ENCODE measurements at places on chromosomes 6 and 20.

- no peak for DNase-seq
Measured at GRCh38 chr6:153790876-153791473, 248.1 kb upstream of the OPRM1 start.

- no peak for DNase-seq
Measured at GRCh38 chr6:118696271-118696670, 44.9 kb upstream of the CEP85L start.

DNA sequence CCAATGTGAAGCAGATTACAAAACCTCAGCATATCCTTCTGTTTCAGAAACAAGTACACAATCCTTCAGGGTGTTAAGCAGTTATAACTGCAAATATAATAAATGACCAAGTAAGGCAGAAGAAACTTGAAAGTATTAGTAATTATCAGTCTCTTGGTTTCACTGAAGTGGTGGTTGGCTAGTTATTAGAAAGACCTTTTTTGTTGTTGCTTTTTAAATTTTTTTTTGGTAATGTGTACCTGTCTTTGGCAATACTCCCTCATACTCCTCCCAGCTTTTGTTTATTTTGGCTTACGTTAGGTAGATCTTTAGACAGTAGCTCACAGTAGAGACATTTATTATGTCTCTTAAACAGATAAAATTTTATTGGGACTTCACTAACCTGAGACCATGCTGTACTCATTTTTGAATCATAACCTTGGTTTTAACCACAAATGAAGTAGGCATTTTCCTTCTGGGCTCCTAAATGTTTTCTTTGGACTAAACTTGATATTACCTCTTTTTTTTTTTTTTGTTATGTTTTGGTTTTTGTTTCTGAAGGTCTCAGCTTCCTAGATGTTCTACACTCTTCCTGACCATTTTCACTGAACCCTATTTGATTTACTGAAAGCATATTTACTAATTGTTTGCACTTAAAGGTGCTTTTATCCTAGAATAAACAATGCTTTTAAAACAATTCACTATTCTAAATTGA is 6.4 kb downstream of the CD2AP start:
- peak; percentile 34 for DNase-seq

DNA sequence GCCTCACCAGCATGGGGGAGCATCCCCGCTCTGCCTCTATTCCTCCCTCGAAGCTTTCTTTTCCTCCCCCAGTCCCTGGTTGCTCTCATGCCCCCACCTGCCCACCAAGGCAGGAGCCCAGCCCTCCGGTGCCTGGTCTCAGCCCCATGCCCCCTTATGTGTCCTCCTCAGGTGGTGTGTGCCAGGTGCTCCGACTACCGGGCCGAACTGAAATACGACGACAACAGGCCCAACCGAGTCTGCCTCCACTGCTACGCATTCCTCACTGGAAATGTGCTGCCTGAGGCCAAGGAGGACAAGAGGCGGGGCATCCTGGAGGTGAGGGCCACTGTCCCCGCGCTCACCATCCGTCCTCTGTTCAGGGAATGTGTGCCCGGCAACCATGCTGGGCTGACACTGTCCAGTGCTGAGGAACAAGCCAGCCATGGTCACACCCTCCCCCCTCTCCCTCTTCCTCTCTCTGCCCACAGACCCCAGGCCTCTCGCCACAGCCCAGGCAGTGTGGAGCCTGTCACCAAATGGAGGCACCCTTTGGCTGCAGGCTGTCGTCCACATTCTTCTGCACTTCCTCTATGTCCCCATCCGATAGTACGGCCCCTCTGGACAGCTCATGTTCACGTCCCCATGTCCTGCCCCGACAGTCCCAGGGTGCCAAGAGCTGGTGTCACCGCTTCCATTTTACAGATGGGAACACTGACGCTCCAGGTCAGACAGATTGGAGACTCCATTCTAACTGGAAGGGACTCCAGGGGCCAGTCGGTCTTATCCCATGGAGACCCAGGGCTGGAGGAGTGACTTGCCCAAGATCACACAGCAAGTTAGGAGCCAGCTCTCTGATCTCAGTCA is 20.4 kb downstream of the FGD2 start:
- no peak for DNase-seq

GRCh38 chr6:89574910-89575561 is 63.5 kb downstream of the LYRM2 start:
- DNase-seq = no peak

GRCh38 chr6:17032988-17033634 is 68.7 kb upstream of the STMND1 start:
- DNase-seq = no peak

GRCh38 chr6:34867484-34867883 is 20.4 kb downstream of the TAF11 start:
- DNase-seq = no peak

DNA sequence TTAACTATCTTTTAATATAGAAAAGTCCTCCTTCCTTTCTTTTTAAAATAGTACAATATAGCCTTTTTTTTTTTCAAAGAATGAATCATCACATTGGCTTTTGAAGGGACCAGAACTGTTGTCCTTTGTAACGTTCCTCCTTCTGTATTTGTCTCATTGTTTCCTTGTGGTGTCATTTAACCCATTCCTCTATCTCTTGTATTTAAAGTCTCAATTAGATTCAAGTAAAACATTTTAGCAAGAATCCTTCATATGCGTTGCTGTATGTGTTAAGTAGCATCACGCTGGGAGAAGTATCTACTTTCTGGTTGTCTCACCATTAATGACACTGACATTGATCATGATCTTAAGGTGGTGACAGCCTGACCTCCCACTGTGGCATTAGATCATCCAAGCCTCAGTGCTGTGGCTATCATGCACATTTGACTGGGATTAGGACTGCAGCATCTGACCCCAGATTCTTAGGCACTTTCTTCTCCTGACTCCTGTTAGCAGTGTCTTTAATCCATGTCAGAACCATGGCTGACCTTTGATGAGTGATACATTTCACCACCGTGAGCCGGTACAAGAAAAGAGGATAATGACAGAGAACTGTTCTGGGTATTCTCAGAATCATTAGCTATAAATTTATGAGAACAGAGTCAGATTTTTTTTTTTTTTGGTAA is 67.5 kb upstream of the TFB1M start:
- no peak for DNase-seq

- DNase-seq = no peak
Measured at GRCh38 chr6:72811971-72812421, 190.1 kb downstream of the KCNQ5 start.

- no peak for DNase-seq
Measured at GRCh38 chr6:133093956-133094355, 147.2 kb upstream of the EYA4 start.

GRCh38 chr6:49775043-49775442 is 12.0 kb downstream of the PGK2 start:
- no peak for DNase-seq

DNA sequence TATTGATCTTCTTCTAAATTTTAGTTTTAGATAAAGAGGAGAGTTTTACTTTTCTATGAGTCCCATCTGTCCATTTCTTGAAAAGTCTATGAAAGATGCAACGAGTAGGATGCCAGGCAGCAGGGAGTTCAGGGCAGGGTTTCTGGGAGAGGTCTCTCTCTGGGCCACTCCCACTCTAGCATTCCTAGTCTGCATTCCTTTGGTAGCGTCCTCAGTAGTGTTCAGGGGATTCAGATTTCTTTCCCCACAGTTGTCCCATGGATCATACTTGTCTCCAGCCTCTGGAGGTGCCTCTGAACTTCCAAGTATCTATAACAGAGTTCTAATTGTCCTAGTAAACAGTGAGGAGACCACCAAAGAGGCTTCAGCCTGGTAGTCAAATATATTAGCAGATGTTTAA is 225.3 kb downstream of the RIMS1 start:
- no peak for DNase-seq

- DNase-seq = no peak
Measured at GRCh38 chr6:2477666-2478065, 232.3 kb upstream of the GMDS start.

GRCh38 chr20:8527998-8528723 is 396.1 kb downstream of the PLCB1 start:
- no peak for DNase-seq

GRCh38 chr6:41161380-41161779 is 1.5 kb downstream of the TREM2 start:
- DNase-seq = no peak

GRCh38 chr6:148884461-148884860 is 137.6 kb downstream of the UST start:
- DNase-seq = peak; percentile 32

DNA sequence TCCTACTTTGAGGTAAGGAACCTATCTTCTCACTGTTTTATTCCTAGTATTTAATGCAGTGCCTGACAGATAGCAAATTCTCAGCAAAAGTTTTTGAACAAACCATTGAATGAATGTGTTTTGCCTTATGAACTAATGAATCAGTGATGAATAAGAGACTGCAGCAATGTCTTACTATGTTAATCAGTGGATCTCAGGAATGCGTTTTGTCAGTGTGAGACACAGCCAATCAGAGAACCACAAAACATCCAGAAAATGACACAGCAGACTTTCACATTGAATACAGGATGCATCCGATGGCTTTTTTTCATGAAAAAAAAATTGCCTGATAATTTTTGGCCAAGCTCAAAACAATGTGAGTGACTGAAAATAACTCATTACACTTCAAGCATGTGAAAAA is 270.5 kb downstream of the BMP2 start:
- no peak for DNase-seq

GRCh38 chr6:113364766-113365165 is 492.4 kb upstream of the MARCKS start:
- DNase-seq = no peak

- no peak for DNase-seq
Measured at GRCh38 chr6:131367206-131367873, 205.7 kb upstream of the ARG1 start.

DNA sequence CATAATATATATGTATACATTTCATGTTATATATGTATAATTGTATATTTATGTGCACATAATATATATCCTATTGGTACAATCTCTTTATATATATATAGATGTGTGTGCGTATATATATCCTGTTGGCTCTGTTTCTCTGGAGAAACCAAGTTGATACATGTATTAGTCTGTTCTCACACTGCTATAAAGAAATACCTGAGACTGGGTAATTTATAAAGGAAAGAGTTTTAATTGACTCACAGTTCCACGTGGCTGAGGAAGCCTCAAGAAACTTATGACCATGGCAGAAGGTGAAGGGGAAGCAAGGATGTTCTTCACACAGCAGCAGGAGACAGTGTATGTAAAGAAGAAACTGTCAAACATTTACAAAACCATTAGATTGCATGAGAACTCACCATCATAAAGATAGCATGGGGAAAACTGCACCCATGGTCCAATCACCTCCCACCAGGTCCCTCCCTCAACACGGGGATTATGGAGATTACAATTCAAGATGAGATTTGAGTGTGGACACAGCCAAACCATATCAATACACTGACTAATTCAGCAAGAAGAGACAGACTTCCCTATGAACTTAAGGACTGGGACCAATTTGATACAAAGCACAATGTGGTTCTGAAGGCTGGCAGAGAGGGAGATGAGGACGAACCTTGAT is 14.0 kb downstream of the CST3 start:
- DNase-seq = no peak

DNA sequence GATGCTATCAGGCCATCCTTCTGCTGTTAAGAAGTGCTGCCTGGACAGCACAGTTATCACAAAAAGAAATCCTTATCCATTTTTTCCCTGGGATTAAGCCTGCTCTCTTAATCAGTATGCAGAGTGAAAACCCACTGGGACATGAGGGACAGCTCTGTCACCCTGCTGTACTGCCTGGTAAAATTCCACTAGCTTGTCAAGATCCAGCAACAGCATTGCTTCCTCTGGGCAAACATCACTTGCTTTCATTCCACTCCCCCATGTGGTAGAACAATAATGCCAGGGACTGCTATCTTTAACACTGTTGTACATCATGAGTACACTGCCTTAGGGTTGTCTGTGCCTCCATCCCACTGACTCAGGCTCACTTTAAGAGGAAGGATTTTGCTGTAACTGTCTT is 331.3 kb downstream of the KIF16B start:
- DNase-seq = no peak

DNA sequence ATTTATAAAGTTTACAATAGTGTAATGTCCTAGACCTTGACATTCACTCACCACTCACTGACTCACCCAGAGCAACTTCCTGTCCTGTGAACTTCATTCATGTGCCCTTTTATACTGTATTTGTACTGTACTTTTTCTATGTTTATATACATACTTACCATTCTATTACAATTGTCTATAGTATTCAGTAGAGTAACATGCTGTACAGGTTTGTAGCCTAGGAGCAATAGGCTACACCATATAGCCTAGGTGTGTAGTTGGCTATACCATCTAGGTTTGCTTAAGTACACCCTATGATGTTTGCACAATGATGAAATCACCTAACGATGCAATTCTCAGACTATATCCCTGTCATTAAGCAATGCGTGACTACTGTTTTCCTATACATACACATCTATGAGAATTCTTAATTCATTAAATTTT is 17.5 kb downstream of the EDEM2 start:
- no peak for DNase-seq

DNA sequence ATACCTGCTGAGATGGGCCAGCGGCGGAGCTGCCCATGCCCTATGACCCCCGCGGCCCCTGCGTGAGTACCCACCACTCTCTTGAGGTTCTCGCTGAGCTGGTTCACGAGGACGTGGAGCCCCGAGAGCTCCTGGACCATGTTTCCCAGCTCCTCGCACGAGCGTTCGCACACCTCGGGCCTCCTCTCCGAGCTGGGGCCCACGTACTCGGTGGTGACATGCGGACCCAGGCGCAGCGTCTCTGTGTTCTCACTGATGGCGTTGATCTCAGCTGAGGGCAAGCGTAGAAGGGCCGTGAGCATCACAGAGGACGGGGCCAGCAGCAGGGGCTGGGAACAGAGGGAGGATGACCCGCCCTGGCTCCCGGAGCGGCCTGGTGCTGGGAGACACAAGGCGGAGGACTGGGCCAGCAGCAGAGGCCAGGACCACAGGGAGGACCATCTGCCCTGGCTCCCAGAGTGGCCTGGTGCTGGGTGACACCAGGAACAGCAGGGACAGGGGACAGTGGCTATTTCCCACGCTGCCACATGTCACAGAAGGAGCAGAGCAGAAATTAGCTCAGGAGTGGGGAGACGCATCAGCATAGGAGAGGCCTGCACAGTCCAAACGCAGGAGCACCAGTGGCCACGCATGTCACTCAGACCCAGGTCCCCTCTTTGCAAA is 11.8 kb downstream of the THBS2 start:
- no peak for DNase-seq

DNA sequence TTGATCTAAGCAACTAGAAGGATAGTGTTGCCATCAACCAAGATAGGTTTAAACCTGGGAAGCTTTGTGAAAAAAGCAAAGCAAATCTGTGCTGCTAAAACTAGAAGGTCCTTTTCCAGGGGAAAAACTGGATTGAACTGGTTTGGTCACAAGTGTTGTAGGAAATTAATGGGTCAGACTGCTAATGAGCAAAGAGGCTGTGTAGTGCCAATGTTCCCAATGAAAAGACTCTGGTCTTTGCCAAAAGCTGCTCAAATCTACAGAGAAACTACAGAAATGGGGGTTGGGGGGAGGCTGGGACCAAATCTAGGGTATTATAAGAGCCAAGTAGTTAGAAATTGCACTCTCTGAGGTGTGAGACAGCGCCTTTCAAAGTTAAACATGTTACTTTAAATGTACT is 85.0 kb downstream of the PLCG1 start:
- DNase-seq = no peak

GRCh38 chr6:44028789-44029310 is 98.4 kb downstream of the MRPL14 start:
- DNase-seq = peak; percentile 30

- DNase-seq = no peak
Measured at GRCh38 chr6:47529734-47530133, 52.1 kb downstream of the CD2AP start.
